ENCODE measurements at places on chromosomes 5 and 9.
A peak's percentile ranks its signal among the peaks of the same experiment; 100 is the strongest.

DNA sequence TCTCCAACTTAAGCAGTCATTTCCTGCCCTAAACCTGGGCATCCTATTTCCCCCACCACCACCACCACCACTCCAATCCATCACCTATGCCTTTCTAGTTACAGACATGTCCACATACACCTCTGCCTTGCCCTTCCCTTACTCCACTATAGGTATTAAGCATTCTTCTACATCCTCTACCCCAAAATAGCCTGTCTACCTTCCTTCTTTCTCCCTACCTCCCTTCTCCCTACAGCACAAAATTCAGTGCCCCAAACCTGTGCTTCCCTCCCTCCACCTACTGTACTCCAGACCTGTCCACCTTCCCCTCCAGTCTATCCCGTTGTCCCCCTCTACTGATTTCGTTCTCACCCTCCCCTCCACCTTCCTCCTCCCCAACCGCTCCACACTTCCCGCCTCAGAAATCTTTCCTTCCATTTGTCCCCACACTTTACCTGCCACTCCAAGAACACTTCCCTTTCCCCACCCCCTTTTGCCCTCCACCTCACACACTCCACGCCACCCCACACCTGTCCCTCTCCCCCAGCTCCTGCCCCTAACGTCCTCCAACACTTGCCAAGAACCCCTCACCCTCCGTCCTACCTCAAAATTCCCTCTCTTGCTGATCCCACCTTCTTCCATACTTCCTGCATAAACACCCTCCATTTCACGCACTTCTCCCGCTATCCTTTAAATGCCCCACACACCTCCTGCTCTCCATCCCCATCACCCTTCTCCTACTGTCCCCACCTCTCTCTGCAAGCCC, 1.6 kb downstream of the STRBP start:
- DNase-seq, result no peak

DNA sequence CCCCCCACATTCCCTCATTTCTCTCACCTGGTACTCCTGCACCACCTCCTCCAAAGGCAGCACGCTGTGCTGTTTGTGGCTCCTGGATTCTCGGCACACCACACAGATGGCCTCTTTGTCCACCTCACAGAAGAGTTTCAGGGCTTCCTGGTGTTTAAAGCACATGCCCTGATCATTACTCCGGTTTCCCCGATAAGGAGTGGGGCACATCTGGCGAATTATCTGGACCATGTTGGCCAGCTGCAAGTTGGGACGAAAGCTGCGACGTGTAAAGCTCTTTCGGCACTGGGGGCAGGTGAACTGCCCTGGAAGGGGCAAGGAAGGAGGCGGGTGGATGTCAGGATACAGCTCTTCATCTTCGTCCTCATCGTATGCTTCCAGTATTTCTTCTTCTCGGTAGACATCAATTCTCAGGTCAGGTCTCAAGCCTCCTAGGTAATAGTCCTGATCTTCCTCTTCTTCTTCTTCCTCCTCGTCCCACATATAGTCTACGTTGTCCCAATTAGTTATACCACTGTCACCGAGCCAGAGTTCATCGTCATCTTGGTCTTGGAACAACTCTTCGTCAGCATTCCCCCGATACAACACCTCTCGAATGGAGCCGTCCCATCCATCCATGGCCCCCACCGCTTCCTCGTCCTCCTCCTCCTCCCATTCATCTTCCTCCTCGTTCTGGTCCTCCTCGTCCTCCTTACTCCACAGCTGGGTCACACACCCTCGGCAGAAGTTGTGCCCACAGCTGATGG, 796 bp downstream of the TRIM52 start:
- peak; percentile 57 for DNase-seq

- no peak for DNase-seq
These were observed 171.8 kb downstream of the XRCC4 start for GRCh38 chr5:83249156-83249555.

DNA sequence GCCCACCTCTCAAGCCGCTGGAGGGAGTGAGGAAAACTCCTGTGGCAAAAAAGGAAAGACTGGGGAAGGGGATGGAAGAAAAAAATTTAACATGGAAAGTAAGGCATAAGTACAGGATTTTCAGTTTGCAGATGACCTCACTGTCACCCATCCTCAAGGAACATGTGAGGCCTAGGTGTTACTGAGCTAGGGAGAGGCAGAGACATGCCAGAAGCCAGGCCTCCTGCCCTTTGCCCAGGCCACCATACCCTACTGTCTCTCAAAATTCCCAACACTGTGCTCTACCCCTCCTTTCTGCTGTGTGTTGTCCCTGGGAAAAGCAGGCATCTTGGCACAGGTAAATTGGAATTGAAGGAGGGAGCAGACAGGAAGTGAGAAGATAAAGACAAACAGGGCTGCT, 4.4 kb upstream of the MGAT1 start:
- no peak for DNase-seq

DNA sequence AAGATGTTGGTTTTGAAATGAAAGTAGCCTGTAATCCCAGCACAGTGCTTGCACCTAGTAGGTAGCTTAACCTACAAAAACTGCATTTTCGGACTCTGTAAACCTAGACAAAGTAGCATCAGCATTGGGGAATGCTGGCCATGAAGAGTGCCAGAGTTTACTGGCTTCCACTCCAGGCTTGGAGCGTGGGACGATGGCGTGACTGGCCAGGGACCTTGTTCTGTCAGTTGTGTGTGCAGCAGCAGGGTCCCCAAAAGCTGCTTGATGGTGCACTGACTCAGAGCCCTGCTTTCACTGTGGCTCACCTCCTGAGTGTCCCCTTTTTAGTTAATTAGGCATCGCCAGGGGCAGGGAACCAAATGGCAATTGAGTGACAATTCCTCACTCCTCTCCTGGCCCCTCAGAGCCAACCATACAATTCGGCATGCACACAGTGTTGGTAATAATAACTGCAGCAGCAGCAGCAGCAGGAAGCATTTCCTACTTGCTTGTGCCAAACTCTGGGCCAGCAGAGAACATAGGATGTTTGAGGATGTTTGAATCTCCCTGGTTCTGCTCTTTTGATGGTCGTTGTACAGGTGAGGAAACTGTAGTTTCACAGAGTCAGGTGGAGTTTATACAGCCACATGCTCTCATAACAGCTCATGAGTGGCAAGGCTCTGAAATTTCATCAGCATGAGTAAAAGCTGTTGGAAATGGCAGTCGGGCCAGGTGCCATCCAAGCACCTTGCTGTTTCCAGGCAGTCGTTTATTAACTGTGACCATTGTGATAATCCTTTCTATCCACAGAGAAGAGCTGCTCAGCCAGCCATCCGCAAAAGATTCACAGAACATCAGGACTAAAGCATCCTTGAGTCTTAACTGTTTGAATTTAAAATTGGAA, 4.2 kb downstream of the UBE2QL1 start:
- DNase-seq, result no peak

DNA sequence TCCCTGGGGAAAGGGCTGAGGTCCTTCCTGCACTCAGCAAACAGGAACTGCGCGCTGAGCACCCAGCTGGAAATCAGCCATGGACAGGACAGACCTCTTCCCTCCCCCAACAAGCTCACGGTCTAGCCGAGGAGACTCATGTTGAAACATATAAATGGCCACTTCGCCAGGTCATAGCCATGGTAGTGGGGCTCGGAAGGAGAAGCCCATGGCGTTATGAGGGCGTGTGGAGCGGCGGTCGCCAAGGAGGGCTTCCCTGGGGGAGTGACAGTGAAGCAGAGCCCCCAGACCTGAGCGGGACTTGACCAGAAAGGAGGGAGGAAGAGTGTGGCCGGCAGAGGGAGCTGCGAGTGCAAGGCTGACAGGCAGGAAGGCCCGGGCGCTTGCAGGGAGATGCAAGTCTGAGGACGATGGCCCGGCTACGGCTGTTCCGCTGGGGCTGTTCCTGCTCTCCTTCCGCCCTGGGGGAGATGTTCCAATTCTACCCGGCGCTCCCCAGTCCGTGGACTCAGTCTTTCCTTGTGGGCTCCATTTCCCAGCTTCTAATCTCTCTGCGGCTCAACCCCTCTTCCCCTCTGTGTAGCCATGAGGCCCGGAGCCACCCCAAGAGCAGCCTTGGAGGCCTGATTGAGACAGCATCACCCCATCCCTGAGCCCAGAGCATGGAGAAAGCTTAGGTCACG, 43.9 kb upstream of the PRRC2B start:
- DNase-seq, result peak; percentile 92

DNA sequence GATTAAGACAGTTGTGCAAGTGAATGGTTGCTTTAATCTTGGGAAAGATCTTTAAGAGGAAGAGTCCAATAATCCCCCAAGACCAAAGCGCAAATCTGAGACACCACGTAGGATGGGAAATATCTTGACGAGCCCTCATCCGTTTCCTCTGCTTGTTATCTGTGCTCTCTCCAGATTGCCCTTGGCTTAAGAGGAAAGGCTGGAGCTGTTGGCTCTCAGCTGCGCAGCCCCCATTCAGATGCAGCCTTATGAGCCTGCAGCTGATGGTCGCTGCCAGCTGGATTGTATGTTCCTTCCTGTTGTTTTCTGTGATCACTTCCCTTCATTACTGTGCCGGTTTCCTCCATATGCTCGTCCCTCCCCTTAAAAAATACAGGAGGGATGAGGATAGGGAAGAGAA, 47.7 kb downstream of the PWWP2A start:
- no peak for DNase-seq

DNA sequence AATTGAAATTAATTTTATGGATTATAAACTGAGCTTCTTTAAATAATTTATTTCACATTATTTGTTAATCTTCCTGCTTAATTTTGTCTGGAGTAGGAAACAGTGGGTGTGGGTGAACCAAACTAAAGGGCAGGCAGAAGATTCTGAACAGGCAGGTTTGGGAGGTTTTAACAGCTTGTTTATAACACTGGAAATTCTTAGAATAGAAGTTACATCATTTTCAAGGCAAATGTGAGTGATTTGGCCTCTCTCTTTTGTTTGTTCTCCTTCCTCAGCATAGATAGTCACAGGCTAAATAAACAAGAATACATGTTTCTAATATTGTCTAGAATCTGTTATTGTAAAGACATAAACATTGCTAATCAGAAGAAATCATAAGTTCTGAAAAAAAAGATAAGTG, 970.9 kb upstream of the NUDT12 start:
- no peak for DNase-seq

GRCh38 chr5:109558364-109558763, 131.4 kb upstream of the MAN2A1 start:
- DNase-seq, result no peak

GRCh38 chr5:79771387-79771786, 81.8 kb downstream of the CMYA5 start:
- no peak for DNase-seq

DNA sequence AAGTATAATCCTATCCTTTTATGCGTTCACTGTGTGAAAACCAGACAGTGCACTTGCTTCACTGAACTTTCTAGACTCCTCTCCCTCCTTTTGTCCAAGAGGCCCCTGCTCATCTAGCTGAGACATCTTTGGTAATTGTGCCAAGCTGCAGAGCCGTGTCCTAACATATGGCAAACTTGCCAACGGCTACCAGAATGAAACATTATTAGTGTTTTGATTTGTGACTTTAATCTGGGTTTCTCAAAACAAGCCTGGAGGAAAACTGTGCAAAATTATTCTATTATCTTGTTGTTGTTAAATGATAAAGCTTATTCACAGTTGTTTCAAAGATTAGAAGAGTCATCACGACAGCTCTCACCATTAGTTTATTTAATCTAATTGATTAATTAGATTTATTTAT, 79.0 kb upstream of the RETREG1 start:
- no peak for DNase-seq

DNA sequence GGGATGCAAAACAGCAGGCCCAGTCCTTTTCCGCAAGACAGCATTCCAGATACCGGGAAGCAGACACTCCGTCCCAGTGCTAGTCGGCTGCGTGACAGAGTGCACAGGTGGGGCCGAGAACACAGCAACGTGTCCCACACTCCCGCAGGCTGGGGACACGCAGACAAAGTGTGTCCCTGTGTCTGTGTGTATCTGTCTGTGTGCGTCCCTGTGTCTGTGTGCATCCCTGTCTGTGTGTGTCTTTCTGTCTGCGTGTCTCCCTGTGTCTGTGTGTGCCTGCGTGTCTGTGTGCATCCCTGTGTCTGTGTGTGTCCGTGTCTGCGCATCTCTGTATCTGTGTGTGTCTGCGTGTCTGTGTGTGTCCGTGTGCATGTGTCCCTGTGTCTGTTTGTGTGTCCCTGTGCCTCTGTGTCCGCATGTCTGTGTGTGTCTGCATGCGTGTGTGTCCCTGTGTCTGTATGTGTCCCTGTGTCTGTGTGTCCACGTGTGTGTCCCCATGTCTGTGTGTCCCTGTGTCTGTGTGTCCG, 137.0 kb downstream of the MRPL36 start:
- no peak for DNase-seq
